ENCODE measurements at places on chromosomes 3 and 15.

GRCh38 chr3:113268942-113269341, 57.6 kb downstream of the BOC start:
- no peak for DNase-seq

- no peak for DNase-seq
Observed at GRCh38 chr15:85063088-85063487, 81.4 kb downstream of the PDE8A start.

DNA sequence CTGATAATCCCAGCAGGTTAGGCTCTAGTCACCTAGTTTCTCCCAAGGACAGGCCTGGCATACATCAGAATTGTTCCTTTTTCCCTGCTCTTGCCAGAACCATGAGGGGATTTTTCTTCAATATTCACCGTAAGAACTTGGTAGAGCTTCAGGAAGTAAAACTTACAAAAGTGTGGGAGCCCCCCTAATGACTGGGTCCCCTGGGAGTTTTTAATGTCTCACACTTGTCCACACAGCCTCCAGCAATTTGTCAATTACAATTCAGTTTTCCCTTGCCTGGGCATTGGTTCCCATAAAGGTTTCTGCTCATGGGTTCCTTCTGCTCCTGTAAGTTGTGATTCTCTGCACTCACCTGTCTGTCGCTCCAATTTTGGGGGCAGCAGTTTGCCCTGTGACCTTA, 28.5 kb downstream of the LHFPL4 start:
- DNase-seq, result no peak

GRCh38 chr3:156732715-156733421, 58.5 kb downstream of the TIPARP start:
- no peak for DNase-seq

DNA sequence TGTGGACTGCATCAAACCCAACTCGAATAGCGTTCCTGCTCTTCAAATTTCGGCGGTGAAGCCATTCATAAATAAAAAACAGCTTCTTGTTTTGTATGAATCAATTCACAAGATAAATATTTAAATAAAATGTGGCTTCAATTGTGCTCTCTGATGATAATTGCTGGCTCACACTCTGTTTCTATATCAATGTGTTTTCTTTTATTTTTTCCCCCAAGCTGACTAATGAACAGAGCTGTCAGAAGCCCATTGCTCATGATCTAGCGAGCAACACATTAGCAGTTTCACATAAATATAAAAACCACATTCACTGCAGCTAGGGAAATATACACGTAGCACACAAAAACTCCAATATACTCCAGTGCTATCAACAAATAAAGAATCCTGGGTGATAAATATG, 45.0 kb upstream of the FOXP1 start:
- no peak for DNase-seq

DNA sequence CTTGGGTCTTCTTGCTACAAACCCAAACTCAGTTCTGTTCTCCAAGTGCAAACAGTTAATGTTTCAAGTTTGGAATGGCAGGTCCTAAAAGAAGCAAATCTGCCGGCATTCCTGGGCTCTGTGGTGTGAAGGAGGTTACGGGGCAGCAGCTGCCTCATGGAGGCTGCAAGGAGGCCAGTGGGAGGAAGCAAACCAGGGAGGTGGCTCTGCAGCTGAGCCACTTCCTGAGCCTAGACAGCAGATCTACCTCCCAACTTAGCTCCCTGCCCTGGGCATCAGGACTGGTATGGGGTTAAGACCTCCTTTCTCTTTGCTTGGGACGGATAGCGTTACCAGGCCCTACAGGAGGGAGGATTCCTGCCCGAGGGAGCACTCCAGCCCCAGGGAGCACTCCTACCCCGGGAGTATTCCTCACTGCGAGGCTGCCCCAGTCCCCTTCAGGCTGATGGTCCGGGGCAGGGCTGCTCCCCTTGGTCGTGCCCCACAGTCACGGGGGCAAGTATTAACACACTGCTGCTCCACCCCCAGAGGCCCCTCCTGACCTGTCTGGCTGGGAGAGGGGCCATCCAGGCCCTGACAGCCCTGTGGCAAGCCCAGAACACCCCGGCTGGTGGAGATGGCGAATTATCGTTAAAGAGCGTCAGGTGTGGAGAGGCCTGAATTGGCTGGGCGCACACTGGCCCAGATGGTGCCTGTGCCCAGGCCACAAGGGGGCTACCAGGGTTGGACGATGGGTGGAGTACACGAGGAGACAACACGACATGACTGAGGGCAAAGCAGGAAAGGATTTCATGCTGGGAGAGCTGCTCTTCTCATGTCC, 129.9 kb downstream of the ATP10A start:
- no peak for DNase-seq
